CD8-positive, alpha-beta memory T cell (primary cell): ENCODE measurements at places on chromosomes 12 and 14.
A peak's percentile ranks its signal among the peaks of the same experiment; 100 is the strongest.

- DNase-seq: no peak
Measured at GRCh38 chr12:31796270-31796951, 67.6 kb upstream of the AMN1 start.

DNA sequence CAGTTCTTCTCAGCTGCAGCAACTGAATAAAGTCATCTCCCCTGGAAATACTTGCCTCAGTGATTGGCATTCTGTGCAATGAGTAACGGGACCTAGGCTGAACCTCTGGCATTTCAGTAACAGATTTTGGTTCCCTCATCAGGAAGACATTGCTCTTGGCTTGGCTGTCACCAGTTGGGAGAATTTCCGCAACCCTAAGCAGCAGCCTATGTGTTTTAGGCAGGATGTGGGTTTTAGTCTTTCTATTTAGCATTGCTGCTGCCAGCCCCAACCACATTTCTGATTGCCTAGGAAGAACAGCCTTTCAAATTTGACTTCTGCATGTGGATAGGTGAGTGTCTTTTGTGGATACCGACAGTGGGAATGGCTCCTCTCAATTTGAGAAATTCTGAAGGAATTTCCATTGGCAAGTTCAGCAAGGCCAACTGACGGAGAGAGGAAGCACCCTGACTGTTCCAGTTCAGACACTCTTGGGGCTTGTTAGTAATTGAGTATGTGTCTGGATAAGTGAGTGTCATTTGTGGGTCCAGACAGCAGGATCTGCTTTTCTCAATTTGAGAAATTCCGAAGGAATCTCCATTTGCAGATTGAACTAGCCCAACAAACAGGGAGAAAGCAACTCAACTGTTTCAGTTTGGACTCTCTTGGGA, 19.0 kb upstream of the CLEC2A start:
- peak; percentile 57 for DNase-seq

DNA sequence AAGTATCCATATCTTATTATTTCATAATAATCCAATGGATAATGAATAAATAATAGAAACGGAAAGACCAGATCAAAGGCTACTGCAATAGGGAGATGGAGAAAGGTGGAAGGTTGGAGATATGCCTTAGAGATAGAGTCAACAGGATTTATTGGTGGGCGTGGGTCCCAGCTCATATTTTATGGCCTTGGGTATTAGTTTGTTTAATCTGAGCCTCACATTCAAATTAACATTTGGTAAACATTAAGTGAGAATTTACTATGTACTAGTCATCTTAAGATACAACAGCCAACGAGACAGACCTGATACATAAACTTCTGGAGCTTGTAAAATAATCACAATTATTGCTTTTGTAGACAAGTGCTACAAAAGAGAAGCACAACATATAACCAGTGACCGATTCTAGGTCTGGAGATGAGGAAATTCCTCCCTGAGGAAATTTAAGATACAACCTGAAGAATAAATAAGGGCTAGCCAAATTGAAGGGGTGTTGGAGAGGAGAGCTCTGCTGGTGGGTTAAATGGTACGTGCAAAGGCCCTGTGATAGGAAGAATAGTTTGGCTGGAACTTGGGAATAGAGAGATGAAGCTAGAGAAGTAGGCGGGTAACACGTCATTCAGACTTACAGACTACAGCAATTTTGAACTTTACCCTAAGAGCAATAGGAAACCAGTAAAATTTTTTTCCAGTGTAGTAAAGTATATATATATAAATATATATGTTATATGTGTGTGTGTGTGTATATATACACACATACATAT, 16.1 kb downstream of the LTBR start:
- no peak for DNase-seq

- no peak for DNase-seq
Measured at GRCh38 chr12:129276361-129277060, 423.2 kb downstream of the GLT1D1 start.

- no peak for DNase-seq
Measured at GRCh38 chr14:70663707-70664179, 22.0 kb downstream of the TTC9 start.

DNA sequence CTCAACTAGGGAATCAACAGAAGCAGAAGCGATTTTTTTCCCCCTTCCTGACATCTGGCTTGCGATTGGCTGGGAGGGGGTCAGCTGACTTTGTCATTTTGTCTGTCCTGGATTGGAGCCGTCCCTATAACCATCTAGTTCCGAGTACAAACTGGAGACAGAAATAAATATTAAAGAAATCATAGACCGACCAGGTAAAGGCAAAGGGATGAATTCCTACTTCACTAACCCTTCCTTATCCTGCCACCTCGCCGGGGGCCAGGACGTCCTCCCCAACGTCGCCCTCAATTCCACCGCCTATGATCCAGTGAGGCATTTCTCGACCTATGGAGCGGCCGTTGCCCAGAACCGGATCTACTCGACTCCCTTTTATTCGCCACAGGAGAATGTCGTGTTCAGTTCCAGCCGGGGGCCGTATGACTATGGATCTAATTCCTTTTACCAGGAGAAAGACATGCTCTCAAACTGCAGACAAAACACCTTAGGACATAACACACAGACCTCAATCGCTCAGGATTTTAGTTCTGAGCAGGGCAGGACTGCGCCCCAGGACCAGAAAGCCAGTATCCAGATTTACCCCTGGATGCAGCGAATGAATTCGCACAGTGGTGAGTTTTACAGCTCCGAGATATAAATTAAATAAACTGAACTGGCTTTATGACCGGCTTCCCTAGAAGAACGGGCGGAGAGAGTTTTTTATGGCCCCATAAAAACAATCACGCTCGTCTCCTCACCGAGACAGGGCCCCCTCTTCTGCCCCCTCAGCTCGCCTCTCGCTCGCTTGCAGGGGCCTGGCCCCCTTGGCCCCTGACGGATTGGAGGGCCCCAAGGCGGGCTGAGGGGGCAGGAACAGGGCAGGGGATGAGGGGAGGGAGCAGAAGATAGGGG, at the start of gene HOXC6:
Gene HOXC6, plus strand, starts transcription at position 127 of the 888 bp plus-strand sequence. Its CDS starts 82 bp downstream, at position 209.
- no peak for DNase-seq

- DNase-seq: no peak
Measured at GRCh38 chr14:58920230-58920629, 268.2 kb upstream of the DAAM1 start.

- DNase-seq: peak; percentile 53
Measured at GRCh38 chr12:47818467-47819137, 1.1 kb downstream of the HDAC7 start.

DNA sequence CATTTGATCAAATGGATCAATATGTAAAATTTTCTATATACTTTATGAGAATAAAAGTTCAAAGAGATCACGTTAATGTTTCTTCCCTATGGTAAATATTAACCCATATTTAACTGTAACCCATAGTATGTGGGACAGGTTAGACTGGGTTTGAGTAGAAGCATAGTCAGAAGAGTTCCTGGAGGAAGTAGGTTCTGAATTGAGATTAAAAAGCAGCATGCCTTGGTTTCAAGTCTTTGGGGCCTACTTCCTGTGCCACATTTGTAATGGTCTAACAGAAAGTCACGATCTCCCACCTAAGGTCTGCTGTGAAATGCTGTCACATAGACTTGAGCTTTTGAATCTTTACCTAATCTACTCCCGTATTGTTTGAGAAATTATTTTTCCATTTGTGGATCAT, 63.8 kb downstream of the FIGNL2 start:
- DNase-seq: no peak

DNA sequence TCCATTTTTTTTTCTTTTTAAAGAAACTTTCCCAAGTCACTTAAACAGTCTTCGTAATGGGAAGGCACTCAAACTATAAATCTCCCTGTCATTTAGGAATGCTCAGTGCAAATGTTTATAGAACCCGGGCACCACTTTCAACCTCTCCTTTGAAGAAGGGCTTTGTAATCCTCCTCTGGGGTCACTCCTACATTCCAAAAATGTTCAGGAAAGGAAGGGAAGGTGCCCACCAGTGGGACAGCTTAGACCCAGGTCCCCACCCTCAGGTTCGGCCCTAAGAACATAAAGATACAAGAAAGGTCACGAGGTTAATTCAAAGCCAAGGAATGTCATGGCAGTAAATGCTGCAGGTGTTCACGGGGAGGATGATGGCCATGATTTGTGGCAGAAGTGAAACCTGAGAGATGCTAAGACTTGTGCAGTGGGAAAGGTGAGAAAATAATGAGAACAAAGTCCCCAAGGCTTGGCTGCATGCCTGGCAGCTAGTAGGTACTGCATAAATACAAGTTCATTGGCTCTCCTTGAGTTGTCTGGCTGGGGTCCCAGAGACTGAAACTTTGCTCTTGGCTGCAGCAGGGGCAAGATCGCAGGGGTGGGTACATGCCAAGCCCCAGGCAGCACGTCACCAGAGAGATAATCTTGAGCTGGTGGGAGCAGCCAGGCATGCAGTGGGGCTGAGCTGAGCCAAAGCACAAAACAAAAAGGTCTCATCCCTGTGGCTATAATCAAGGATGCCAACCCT, 21.1 kb downstream of the KRT18 start:
- DNase-seq: no peak

DNA sequence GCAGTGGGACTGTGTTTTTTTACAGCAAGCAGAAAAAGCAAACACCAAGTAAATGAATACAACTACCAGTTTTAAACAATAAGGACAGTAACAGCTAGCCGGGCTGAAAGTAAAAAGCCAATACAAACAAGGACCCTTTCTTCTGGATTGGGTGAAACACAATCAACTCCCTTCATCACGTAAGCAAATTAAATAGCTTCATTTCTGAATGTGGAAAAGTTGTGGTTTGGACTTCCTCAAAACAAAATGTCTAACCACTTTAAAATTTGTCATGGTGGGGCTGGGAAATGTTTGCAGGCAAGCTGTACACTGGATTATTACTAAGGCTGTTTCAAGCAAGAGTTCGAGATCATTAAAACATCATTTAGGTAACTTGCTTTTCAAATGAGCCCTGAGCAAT, 47.4 kb downstream of the TCHP start:
- no peak for DNase-seq
